ENCODE measurements at places on chromosomes 16 and 17.
A peak's percentile ranks its signal among the peaks of the same experiment; 100 is the strongest.

- no peak for DNase-seq
Measured at GRCh38 chr16:80946481-80946880, 60.2 kb downstream of the CMC2 start.

GRCh38 chr17:16988749-16989229, 16.9 kb upstream of the TNFRSF13B start:
- no peak for DNase-seq

- no peak for DNase-seq
Measured at GRCh38 chr16:46607529-46607928, 13.7 kb downstream of the SHCBP1 start.

- no peak for DNase-seq
Measured at GRCh38 chr17:27562777-27563455, 68.1 kb upstream of the LGALS9 start.

DNA sequence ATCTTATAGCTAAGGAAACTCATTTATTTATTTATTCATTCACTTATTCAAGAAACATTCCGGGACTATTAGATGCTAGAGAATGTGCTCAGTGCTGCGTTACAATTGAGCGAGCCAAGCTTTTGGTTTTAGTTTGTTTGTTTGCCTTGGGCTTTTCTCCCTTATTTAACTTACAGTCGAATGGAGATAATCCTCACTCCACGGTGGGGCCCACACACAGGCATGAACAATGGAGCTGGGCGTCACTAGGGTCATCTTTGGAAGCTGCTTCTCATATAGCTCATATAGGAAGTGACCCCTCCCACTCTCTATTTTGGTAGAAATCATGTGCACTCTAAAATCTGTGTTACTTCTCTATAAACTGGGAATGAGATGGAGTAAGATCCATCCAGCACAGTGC, 210.0 kb downstream of the TMEM114 start:
- DNase-seq = no peak

DNA sequence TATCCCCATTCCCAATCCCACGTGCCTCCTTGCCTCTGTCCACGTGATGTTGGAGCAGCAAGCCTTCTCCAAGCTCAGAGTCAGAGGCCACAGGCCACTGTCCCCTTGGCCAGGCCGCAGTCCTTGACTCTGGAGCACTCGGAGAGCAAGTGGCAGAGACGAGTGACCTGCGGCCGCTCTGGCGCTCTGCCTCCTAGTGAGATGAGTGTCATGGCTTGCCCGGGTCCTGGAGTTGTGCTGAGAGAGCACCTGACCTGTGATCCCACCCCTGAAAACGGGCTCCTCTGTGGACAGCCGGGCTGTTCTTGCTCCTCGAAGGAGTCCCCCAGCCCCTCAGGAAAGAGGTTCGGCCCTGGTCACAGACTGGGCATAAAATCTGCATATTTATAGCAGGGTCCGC, 10.0 kb upstream of the FASN start:
- DNase-seq = no peak

DNA sequence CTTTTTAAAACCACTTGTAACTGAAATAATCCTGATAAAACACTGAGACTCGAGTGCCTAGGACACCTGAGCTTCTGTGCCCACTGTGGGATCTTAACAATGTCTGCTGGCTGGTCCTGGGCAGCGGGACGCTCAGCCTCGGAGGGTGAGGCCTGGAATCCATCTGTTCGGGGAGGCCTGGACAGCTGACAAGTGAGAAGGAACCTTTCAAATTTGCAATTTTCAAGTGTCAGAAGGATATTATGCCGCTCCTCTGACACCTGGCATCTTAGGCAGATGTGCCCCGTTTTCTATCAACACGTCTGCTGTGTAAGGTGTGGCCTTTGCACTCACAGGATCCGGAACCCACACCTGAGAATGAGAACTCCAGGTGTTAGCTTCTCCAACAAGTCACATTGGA, 33.1 kb upstream of the C16orf78 start:
- DNase-seq = no peak

DNA sequence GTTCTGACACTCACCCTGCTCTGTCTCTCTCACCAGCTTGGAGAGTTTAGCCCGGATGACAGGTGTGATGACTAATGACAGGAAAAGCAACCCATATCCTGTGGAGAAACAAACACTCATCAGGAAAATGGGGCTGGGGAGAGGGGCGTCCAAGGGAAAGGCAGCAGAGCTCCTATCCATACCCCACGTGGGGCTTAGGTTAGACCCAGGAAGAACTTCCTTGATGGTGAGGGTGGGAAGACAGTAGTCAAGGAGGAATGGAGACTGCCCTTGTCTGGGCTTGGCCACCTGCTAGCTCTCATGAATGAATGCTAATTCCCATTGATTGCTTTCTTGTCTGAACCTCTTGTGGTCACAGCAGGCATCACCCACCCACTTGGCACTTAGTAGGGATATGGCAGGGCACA, 3.8 kb downstream of the SLC46A1 start:
- no peak for DNase-seq

GRCh38 chr16:75203667-75204409, 3.1 kb downstream of the CTRB2 start:
- no peak for DNase-seq

DNA sequence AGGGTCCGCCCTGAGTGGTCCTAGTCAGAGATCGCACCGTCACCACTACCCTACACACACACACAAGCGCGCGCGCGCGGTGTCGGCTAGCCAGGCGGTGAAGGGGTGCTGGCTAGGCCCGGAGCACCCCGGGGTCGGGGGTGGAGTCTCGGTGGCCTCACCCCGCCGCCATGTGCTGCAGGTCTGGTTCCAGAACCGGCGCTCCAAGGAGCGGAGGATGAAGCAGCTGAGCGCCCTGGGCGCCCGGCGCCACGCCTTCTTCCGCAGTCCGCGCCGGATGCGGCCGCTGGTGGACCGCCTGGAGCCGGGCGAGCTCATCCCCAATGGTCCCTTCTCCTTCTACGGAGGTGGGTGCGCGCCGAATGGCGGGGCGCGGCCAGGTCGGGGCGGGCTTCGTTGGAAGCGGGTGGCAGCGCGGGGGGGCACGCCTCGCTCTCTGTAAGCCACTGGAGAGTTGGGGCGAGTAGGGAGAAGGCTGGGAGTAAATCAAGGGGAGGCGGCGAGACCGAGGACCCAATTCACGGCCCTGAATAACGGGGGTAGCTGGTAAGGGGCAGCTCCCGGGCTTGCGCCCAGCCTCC, 4.8 kb downstream of the LHX1 start:
- DNase-seq = no peak

GRCh38 chr16:87391950-87392820, at the start of gene MAP1LC3B:
MAP1LC3B (plus strand) TSS chr16:87392336; CDS start chr16:87392428, 92 bp downstream.
- peak; percentile 53 for DNase-seq

DNA sequence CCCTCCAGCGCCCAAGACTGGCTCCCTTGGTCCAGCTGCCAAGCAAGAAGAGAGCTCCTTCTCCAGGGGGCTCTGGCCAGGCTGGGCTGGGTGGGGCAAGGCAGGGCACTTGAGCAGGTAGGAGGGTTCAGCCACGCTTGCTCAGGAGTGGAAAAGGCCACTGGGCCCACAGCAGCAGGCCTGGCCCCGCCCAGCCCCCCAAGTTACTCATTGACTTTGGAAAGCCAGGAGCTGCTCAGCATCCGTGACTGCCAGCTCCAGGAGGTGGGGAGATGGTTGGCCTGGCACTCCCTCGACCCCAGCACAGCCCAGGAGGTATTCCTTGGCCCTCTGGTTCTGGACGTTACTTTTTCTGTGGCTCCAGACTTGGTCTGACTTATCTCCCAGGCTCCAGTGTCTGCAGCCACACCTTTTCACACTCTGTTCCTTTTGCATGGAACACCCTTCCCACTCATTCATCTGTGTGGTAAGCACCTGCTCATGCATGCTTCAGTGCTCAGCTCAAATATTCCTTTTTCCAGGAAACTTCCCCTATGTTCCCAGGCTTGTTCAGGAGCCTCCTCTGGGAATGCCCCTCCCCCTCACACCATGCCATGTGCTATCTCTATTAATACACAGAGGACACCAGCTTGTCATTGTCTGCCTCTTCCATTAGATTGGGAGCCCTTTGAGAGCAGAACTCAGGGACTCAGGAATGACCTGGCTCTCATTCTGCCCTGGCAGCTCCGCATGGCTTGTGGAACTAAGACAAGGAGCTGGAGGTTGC, at the start of gene CDH16:
Gene CDH16, minus strand, starts transcription at position 83 of the 766 bp plus-strand sequence. CDS start 820 bp downstream, outside the sequence.
- DNase-seq = no peak

- no peak for DNase-seq
Measured at GRCh38 chr16:964356-965035, 6.3 kb downstream of the LMF1 start.

DNA sequence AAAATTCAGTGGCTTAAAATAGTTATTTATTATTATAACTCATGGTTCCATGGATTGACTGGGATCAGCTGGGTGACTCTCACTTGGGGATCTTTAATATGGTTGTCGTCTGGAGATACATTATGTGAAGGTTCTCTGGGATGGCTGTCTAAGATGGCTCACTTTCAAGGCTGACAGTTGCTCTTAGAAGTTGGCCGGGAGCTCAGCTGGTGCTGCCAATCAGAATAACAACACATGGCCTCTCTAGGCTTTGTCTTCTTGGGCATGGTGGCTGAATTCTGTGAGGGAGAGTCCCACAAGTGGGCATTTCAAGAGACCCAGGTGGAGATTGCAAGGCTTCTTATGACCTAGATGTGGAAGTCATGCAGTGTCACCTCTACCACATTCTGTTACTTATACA, 269.7 kb downstream of the CA10 start:
- DNase-seq = no peak

DNA sequence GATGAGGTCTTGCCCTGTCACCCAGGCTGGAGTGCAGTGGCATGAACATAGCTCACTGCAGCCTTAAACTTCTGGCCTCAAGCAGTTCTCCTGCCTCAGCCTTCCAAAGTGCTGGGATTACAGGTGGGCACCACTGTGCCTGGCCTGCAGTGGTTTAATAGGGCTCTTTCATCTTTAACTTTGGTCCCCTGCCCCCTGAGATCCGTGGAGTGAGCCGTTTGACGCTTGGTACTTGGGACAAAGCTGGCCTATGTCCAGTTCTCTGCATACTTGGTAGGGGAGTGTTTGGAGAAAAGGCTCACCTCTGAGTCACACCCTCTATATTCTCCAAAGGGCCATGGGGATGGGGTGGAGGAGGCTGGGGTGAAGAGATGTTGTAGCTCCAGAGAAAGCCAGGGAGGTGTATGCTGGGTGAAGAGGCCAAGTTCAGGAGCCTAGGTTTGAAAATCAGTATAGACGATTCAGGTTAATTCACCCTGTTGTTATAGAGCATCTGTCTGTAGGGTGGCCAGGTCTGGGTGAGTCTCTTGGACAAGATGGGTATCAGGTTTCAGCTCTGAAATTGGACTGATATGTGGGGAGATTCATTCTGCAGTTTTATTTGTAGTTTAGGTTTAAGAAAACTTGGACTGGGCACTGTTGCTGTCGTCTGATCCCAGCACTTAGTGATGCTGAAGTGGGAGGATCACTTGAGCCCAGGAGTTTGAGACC, 17.6 kb downstream of the ABCC1 start:
- DNase-seq = no peak

DNA sequence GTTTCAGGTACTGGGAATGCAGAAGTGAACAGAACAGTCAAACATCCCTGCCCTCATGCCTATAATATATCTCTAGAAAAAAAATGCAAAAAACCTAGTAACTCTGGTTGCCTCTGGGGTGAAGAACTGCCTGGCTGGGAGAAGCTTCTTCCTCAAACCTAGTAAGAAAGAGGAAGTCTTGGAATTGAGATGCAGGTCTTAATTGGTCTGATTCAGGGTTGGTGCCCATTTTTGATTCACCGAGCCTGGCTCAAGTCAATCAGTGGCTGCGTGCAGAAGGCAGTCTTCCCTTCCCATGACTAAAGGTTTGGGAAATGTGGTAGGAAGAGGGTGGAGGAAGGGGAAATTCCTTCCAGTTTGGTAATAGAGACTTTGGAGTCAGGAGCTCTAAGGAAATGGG, 22.4 kb downstream of the CDRT15 start:
- DNase-seq = no peak

DNA sequence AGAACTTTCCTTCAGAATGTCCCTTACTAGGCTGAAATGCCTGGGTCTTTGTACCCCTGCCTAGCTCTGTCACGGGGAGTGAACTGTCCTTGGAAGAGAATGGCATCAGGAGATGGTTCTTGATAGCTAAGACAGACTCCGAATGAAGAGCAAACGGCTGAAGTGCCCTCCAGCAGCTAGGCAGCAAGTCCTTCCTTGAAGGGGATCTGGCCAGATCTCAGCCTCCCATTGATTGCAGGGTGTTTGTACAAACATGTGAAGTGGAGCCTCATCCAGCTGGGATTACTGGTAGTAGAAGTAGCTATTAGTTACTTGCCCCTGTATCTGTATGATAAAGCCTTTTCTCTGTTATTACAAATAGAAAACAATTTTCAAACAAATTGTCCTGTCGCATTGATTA, 30.9 kb downstream of the LRRC36 start:
- no peak for DNase-seq

GRCh38 chr17:27443491-27443890, 12.8 kb upstream of the KSR1 start:
- no peak for DNase-seq

DNA sequence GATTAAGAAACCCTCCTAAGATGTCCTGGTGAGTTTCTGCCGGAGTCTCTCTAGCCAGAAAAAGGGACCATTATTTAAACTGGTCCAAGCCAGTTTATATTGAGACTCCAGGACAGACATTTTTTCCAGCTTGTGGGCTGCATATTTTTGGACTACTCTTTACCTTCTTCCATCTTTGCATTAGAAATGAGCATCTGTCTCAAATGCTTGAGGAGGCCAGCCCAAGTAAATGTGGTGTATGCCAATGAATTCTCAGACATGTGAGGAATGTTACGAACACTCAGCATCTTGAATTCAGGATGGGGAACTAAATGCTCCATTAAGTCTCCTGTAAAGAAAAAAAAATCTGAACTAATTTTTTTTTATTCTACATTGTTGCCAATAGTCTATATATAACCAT, 18.4 kb downstream of the TUBD1 start:
- no peak for DNase-seq

Measured in NCI-H1417 treated with DMSO at 0.1 percent for 48 hours (cell line).